Mucosa of gallbladder (tissue), 1 donor: ENCODE measurements at places on chromosomes 5 and 9.
A peak's percentile ranks its signal among the peaks of the same experiment; 100 is the strongest.

DNA sequence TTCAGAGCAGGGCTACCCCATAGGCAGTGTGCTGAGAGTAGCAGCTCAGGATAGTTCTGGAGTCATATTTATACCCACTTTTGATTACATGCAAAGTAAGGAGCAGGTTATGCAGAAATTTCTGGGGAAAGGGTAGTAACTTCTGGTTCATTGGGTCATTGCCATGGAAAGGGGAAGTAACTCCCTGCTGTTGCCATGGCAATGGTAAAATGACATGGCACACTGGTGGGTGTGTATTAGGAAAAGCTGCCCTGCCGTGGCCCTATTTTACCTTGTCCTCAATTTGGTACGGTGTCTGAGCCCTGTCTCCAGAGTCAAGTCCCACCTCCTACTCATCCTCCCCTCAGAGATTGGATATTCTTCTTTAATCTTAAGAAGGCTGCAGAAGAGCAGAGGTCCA, 526.7 kb upstream of the TYRP1 start:
- no peak for DNase-seq

GRCh38 chr5:143064676-143065075, 294.5 kb downstream of the ARHGAP26 start:
- DNase-seq, result no peak

DNA sequence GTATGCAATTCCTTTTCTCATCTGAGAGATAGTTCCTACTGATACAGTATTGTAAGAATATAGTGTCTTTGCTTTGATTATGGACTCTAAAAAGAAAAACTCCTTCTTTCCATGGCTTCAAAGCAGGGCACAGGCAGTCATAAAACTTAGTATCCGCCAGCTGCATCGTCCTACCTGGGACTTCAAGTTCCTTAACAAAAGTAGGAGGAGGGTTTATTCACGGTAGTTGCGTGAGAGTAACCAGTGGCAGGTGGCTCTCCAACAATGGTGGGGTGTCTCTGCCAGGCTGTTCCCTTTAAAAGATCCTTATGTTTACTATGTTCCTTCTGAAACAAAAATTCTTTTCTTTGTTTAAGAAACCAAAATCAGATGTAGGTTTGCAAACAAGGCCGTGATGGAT, 173.5 kb upstream of the DMAC1 start:
- no peak for DNase-seq

GRCh38 chr5:76470976-76471375, 67.9 kb downstream of the IQGAP2 start:
- no peak for DNase-seq

DNA sequence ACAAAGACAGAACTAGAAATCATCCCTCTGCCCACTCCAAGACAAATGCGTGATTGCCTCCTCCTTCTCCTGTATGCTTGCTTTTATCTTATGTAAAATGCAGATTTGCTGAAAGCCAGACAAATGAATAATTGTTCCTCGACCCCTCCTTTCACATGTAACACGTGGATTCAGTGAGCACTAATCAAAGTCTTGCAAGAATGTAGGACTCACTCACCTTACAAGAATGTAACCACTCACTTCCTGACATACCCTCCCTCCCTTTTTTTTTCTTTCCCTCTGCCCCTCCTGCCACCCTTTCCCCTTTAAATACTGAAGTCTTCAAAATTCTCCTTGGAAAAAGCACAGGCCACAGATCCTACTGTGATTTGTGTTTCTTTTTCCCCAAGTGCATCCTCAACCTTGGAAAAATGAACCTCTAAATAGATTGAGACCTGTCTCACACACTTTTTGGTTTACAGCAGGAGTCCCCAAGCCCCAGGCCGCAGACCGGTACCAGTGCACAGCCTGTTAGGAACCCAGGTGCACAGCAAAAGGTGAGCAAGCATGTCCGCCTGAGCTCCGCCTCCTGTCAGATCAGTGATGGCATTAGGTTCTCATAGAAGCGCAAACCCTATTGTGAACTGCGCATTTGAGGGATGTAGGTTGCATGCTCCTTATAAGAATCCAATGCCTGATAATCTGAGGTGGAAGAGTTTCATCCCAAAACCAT, 29.4 kb upstream of the HSD17B3 start:
- DNase-seq, result no peak

DNA sequence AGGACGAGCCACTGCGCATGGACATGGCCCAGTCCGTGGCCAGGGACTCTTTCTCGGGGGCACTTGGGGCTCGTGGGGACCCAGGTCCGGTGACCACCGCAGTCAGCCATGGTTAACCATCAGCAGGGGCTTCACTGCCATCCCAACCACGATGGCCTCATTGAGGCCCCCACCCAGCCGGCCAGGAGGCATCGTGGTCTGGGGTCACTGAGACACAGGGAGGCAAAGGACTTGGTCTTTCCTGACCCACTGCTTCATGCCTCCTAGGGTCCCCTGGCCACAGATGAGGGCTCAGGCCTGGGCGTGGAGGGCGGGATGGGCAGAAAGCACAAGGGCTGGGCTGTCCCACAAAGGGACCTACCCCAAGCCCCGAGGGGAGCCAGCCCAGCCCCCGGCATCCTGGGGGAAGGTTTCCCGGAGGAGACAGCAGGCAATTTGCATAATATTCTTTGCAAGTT, 6.6 kb downstream of the NACC2 start:
- DNase-seq, result no peak

GRCh38 chr5:79685627-79686026, 4.0 kb upstream of the CMYA5 start:
- no peak for DNase-seq

DNA sequence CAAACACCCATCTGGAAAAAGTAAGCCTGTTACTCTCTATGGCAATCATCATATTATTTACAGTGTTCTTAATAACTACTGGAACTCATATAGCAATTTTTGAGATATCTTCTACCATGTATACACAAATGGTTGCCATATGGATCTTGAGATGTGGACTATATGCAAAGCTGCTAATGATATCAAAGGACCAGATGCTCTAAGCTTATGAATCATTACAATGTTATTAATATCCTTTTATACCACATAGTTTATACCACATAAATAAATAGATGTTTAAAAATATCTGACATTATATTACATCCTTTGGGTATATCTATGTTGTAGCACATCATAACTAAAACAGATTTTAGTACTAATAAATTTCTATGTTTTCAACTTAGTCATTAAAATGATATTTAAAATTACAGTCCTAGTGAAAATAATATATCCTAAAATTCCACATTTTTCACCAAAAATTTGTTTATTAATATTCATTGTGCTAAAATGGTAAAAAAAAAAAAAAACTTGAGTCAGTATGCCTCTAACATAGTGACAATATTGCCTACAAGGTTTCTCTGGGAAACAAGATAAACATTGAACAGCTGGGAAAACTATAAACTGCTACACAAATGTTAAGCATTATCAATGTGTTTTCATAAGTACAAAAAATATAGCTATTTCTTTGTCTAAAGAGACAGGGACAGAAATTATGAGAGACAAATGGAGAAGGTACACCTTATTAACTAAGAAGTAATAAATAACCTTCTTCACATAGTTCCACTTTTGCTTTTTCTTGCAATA, 85.5 kb downstream of the DTWD2 start:
- DNase-seq, result no peak

GRCh38 chr9:35703906-35704672, 14.4 kb upstream of the TPM2 start:
- DNase-seq, result no peak

- no peak for DNase-seq
These were observed 97.7 kb upstream of the ANKRD55 start for GRCh38 chr5:56330806-56331205.

GRCh38 chr5:97101189-97101910, 41.1 kb downstream of the LIX1 start:
- no peak for DNase-seq

DNA sequence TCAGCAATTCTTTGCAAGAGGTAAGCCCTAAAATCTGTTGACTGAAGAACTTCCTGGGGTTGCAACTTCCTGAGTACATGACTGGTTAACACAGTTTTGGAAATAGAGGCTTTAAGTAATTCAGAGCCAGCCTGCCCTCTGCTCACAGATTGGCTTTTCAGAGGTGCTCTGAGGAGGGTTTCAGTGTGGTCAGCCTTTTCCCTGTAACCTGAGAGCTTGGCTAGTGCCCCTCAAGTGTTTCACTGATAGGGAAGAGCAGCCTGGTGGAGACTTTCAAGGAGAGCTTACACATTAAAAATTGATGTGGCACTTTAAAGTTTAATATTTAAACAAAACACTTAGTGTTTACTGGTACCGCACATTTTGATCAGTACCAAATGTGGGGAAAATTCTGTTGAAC, 56.7 kb upstream of the FOXB2 start:
- no peak for DNase-seq

DNA sequence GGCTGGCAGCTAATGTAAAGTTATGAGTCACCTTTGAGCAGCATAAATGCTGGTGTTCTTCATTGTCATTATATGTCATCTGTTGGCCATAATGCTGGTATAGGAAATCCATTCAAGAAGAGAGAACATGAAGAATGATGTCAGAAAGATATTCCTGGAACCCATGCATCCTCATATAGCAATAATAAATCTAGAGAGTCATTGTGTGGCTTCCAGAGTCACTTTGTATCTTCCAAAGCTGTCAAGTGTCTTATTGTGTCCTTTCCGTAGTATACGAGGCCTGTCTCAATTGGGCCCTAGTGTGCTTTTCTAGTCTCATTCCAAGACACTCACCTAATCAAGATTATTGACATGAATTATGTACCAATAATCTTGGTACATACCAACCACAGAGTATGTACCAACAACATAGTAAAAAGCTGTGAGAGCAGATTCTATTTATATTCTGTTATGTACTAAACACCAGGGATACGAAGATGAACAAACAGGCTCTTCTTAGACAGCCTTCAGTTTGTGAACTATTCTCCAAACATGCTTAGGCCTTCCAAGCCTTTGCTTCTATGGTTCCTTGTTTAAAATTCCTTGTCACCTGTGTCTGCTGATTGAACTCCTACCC, 110.1 kb downstream of the ERCC6L2 start:
- DNase-seq, result no peak

- DNase-seq, result no peak
These were observed 33.5 kb upstream of the SLC28A3 start for GRCh38 chr9:84374013-84374412.

GRCh38 chr9:114207845-114208244, 52.5 kb downstream of the COL27A1 start:
- DNase-seq, result no peak

DNA sequence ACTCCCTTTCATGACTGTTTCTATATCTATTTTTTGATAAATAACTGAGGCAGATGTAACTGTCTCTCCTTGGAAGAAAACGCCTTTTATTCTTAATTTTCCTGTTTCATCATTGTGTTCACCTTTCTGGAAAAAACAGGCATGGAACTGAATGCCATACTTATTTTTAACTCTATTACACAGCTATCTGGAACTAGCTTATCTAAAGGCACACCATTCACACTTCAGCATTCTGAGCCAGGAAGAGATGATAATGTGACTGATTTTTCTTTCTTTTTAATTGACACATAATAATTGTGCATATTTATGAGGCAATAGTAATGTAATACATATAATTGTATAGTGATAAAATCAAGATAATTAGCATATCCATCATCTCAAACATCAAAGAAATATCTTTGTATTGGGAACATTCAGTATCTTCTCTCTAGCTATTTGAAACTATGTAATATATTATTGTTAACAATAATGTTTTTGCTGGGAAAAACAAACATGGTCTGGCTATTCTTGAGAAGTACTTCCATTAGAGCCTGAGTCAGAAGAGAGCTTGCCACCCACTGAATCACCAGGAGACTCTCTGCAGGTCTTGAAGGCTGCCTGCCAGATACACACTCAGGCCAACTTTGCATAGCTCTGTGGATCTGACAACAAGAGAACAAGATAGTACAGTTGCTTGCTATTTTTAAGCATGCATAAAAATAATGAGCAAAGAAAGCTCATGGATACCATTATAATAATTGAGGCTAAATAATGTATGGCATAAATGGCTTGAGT, 501.0 kb upstream of the EDIL3 start:
- no peak for DNase-seq

DNA sequence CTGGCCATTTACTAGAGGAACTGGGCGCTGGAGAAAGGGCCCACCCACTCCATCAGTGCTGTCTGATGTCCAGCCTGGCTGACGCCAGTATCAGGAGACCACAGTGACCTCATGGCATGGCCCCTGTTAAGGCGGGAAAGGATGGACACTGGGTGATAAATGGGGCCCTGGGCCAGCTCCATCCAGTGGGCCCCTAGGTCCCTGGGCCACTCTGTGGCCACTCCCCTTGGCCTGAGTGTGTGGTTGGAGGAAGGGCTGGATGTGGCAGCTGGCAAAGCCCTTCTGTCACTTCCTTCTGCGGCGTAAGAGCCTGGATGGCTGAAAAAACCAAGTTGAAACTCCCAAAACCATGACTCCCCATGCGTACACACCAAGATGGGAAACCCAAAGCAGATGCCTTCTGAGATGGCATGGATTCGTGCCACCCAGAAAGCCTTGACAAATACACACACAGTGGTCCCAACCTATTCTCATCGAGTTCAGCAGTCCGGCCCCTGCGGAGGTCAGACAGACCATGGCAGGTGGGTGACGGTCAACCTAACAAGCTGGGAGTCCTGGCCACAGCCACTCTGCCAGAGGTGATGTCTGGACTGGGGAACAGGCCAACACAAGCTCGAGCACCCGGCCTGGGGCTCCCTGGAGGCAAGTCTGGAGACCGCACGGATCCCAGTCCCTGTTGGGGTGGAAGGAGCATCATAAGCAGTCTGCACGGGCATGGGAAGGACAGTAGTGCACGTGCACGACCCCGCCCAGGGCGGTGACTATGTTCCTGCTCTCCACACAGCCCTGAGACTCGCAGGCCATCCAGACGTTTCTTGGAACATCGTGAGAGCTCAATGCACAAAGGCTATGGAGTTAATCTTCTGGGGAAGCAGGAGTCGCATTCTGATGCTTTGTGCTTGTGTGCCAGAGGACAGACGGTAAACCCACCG, 45.2 kb upstream of the NOTCH1 start:
- DNase-seq, result no peak

GRCh38 chr9:135662758-135663450, at the start of gene LCN9:
Gene LCN9, plus strand, starts transcription at chr9:135663309. Its CDS starts 13 bp downstream, at chr9:135663322.
- DNase-seq, result no peak

DNA sequence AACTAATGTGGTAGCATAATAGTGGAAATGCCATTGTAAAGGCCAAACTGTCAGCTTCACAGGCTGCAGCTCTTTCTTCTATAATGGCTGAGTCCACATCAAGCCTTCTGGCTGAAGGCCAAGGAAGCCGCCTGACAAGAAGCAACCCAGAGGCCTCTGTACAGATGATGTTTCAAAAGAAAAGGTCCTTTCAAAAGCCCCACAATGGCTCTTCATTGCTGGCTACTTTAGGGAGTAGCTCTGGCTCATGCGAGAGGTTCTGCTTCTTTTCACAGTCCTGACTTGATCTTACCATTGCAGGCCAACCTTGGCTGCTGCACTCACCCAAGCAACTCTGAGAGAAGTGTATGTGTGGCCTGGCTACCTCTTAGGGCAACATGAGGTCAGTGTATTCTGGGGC, 54.5 kb upstream of the EQTN start:
- DNase-seq, result peak; percentile 63

- DNase-seq, result no peak
These were observed 25.1 kb downstream of the ERGIC1 start for GRCh38 chr5:172858990-172859811.

DNA sequence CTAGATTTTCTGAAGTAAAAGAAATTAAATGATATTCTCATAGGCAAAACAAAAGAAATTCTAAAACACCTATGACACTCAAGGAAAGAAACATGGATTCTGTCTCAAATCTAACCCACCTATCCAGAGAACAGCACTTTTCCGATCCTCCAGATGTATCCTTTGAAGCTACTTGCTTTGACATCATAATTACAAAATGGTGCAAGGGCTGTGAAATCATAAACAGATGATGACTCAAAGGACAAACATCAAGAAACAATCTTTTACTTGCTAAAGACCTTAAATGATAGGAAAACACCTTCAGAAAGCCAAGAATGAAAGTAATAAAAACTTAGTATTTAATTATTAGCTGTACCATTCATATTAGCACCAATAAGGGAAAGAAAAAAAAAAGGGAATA, 202.6 kb downstream of the DENND1A start:
- no peak for DNase-seq
